ENCODE measurements at places on chromosomes 16 and 17. TPM values are rescaled to one million over a fixed set of nuclear protein-coding genes. Genes with fewer than 3 reads are reported as not detected.

The FOXO3B gene
- 4.2 TPM for total RNA-seq

The SOX15 gene
- 0.33 TPM for total RNA-seq

The LDHD gene
- 3.1 TPM for total RNA-seq

The IGSF6 gene
- total RNA-seq, result 0.23 TPM

The HS3ST3A1 gene
- total RNA-seq, result 0.31 TPM

The KRTAP3-2 gene
- not detected for total RNA-seq

The ATP6V0D1 gene
- 70.8 TPM for total RNA-seq

The METRNL gene
- total RNA-seq, result 21.0 TPM
